ENCODE measurements at places on chromosomes 11 and 22.

- no peak for DNase-seq
Observed at GRCh38 chr11:71442123-71442522, 6.1 kb downstream of the DHCR7 start.

DNA sequence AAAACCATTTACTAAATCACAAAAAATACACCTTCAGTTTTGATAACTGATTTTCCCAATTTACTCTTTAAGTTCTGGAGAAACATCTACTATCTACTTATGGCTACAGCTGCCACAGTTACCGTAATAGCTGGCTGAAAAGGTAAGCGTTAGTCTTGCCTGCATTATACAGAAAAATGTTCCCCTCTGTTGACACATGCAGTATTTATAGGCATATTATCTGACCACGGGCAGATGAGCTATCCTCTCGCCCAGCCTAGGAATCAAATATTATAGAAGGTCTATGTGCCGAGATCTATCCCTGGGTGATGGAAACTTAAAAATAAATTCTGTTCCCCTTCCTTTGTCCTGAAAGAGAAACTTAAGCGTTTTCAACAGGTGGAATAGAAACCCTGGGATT lies 283.8 kb downstream of the CADM1 start:
- no peak for DNase-seq

GRCh38 chr22:48476577-48476976 lies 1351.1 kb downstream of the BRD1 start:
- DNase-seq: no peak

DNA sequence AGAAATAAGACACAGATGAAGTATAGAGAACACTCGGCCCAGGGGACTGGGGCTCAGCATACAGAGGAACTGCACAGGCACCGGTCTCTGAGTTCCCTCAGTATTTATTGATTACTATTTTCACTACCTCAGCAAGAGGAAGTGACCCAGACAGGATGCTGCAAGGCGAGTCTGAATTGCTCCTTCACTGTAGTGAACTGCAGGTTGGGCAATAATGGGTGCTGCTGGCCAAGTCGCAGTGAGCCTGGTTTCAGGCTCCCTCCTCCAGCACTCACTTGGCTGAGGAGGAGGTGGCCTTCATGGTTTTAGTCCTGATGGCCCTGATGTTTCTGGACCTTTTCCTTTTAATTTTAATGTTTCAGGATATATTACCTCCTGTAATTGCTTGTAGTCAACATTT lies 10.4 kb downstream of the OR52K2 start:
- DNase-seq: no peak

GRCh38 chr11:17293311-17293710 lies 16.8 kb downstream of the NUCB2 start:
- DNase-seq: no peak

DNA sequence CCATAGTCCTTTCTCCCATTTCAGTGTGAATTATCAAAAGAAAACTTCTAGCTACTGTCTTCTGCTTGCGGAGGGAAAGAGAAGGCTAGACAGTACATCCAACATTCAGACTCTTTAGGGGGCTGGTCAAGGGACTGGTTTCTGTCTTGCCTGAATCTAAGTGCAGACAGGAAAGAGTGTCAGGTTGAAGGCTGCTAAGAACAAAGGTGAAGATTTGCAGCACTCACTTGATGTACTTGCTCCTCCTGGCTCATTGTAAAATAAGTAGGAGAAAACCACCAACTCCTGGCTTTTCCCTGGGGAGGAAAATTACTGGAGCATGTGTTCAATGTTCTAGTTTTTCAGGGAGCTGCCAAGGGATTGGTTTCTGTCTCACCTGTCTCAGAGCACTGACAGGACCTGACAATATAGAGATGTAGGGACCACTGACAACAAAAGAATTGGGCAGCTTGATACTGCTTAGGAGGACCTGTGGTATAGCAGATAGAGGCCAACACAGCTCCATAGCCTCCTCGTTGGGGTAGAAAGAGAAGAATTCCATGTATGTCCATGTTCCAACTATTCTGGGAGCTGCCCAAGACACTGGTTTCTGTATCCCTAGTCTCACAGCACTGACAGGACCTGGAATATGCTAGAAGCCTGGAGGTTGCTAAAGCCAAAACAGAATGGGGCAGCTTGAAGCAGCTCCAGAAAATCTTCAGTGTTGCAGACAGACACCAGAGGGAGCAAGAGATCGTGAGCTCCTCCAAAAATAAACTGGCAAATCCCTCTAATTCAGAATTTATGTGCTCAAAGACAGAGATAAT lies 39.7 kb upstream of the MMP12 start:
- peak; percentile 19 for DNase-seq

DNA sequence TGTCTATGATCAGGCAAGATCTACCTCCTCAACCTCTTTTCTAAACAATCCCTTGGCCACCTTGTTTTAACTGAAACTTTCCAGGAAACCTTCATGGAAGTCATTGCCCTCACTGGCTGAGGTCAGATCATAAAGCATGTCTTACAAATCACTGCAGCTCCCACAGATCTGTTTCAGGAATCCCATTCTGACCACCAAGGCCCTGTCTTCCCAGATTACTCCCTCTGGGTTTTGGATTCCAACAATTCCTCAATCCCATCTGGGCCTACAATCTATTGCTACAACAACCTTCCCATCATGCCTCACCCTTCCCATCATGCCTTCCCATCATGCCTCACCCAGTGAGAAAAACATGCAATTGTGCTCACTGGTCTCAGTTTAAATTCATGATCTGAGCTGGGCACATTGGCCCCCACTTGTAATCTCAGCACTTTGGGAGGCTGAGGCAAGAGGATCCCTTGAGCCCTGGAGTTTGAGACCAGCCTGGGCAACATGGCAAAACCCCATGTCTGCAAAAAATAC lies 15.9 kb downstream of the ADAMTS15 start:
- no peak for DNase-seq

GRCh38 chr22:38937541-38937940 lies 19.9 kb upstream of the APOBEC3A start:
- DNase-seq: no peak

DNA sequence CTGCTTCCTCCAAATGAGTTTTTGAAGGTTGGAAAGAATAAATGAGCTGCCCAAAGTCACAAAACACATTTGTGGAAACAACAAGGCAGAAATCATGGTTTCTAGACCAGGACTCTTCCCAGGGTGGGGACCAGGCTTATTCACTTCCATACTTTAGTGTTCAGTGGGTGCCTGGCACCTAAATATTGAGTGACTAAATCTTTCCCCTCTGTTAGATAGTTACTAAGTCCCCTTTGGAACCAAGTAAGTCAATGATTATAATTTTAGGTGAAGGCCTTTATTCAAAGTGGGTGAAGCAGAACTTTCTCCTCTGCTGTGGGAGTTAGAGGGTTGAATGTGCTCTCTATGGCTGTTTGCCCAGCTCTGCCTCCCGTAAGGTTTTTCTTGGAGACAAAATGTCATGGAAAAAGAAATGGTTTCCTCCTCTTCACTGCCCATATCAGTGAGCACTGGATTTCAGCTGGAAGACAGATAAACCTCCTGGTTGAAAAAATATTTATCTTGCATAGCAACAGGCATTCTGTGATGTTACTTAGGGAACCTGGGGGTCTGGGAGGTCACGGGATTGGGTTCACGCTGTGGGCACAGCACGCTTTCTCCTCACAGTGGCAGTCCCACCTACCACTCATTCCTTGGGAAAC lies 117.8 kb downstream of the CCDC81 start:
- no peak for DNase-seq

Data from hindlimb muscle (tissue), 1 donor.